Heart left ventricle (tissue), 16 donors: ENCODE measurements at places on chromosomes 16 and 17. TPM values are rescaled to one million over a fixed set of nuclear protein-coding genes. Genes with fewer than 3 reads are reported as not detected.

The C16orf92 gene
- not detected for polyA plus RNA-seq

DNA sequence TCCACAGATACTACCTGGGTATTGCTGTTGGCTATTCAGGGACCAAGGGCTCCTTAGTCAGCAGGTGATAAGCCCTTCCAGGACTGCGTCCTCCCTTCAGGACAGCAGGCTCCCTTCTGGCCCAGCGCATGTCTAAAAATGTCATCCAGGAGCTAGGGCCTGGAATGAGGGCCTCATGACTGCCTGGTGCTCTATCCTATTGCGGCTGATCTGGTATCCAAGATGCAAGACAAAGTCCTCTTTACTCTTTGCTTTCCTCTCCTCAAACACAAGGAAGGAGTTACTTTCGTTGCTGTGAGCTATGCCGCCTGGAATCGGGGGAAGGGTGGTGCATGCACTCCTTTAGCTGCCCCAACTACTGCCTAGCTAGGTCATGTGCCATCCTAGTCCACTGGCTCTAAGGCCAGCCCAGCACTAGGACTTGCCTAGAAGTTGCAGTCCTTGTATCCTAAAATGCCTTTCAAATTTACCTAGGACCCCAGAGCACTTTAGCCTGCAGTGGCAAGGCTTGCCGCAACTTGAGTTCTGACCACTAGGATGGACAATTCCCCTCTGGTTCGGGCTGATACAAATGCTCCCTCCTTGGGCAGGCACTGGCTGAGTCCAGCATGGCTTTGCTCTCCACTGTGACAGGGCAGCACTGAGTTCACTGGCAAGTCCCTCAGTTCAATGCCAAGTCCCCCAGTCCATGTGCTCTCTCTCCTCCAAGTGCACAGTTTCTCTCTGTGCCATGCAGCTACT is 10.1 kb upstream of the TMEM219 start:
- no peak for DNase-seq

GRCh38 chr16:82404586-82405315 is 222.0 kb upstream of the CDH13 start:
- DNase-seq = no peak

The DLG4 gene
- polyA plus RNA-seq = 15.5 TPM

The EPX gene
- not detected for polyA plus RNA-seq

GRCh38 chr17:8310601-8311123 is 621 bp downstream of the ARHGEF15 start:
- DNase-seq = peak; percentile 61

The PPP1R27 gene
- not detected for polyA plus RNA-seq

The GABARAP gene
- polyA plus RNA-seq = 674 TPM

DNA sequence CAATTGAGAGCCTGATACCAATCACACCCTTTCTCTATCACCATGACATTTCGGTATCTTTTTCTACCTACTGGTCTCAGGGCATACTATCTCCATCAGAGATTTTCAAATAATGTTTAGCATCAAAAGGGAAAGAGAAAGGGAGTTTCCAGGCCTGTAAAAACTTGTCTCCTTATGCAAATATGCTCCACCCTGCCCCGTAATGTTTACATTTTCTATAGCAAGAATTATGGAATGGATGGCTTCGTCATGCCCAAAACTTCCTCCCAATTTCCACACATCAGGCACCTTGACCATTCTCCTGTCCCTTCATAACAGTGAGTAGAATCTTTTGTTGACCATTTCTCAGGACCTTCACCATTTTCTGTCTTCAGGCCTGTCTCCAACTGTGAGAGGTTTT is 30.9 kb upstream of the HLF start:
- no peak for DNase-seq

DNA sequence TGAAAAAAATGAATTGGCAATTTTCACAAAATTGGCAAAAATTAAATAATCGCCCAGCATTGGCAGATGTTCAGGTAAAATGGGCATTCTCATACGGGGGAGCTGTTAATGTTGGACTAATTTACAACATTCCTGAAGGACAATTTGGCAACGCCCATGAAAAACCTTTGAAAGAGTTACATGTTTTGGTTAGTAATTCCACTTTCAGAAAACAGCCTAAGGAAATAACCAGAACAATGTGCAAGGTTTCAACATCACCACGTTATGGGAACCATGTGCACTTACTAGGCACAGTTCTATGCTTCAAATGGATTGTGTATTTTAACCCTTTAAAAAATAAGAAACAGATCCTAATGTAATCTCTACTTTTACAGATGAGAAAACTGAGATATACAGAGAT is 62.7 kb downstream of the CDYL2 start:
- no peak for DNase-seq

DNA sequence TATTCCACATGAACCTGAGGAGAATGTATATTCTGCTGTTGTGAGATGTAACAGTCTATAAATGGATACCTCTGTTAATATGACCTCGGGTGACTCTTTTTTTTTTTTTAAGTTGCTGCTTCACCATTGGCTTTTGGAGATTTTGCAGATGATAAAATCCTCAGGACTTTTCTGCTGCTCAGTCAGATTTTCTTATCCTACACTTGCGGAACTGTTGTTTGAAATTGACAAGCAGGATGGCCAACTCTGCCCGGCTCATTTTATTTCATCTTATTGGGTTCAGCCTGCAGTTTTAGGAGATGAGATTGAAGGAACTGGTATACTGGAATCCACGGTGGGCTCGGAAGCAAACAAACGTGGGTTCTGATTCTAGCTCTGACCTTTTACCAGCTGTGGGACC is 19.3 kb downstream of the IL4R start:
- DNase-seq = no peak

- no peak for DNase-seq
Observed at GRCh38 chr16:3509470-3509928, 8.7 kb downstream of the CLUAP1 start.

GRCh38 chr17:58246104-58246740 is 7.8 kb downstream of the LPO start:
- no peak for DNase-seq

- DNase-seq = no peak
Observed at GRCh38 chr17:33864758-33865229, 390.3 kb upstream of the CCL2 start.

The NDUFAB1 gene
- polyA plus RNA-seq = 605 TPM

GRCh38 chr17:28554565-28554964 is 2.1 kb upstream of the UNC119 start:
- no peak for DNase-seq

GRCh38 chr17:62194401-62194800 is 129.3 kb upstream of the MED13 start:
- no peak for DNase-seq

The IGFALS gene
- polyA plus RNA-seq = not detected

GRCh38 chr17:8408371-8408770 is 10.7 kb upstream of the RNF222 start:
- DNase-seq = no peak

- DNase-seq = peak; percentile 90
Observed at GRCh38 chr17:46266656-46267544, 28.0 kb upstream of the LRRC37A start.

DNA sequence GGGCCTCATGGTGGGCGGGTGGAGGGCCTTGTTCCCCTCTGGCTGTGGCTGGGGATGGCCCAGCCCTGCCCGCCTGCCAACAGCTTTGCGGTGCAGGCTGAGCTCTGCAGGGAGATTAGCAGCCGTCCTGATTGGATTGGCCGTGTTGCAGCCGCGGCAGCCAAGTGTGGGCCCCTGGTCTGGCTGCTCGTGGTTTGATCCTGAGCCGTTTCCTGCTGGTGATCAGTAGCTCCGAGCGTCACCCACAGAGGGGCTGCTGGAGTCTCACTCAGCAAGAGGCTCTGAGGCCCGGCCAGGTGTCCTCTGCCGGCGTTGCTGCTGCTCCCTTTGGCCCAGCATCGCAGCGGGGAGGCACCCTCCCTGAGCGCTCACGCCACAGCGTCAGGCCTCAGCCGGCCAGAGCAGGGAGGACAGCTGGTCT is 32.5 kb downstream of the BAIAP2 start:
- no peak for DNase-seq

The ZPBP2 gene
- not detected for polyA plus RNA-seq

The TNRC6C gene
- polyA plus RNA-seq = 12.1 TPM

The GRB2 gene
- polyA plus RNA-seq = 68.2 TPM

DNA sequence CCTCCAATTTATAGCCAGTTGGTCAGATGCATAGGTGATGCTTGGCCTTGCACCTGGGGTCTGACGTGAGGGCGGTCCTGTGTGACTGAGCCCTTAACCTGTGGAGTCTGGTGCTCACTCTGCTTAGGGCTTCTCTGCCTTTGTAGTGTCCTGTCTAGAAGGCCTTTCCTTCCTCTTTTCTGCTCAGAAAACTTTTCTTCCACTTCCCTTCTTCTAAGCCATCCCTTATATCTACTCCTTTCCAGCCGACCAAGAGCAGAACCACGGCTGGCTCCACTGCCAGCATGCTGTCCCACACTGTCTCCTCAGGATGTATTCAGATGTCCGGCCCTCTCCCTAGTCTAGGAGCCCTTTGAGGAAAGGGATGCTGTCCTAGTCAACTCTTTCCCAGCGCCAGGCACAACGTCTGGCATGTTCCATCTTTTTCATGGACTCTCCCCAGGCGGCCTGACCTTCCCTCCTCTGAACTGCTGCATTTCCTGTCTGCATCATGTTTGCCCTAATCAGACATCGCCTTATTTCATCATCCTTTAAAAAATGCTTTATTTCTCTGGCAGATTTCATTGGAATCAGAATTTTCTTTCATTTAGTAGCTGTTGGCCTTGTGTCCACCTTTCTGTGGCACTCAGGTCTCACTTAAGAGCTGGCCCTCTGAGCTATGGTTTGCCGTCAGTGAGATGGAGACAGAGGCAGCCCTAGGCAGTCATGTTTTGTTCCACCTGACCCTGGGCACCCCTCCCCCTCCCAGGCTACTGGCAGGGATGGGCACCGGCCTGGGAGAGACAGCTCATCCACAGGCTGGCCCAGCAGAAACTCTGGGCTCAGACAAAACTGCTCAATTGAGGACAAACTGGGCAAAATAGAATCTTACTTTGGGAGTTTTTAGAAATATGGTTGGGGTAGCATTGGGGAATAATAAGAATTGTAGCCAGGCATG is 15.5 kb upstream of the BRCA1 start:
- no peak for DNase-seq

GRCh38 chr16:17437981-17438380 is 32.8 kb downstream of the XYLT1 start:
- DNase-seq = no peak

GRCh38 chr16:53925526-53925925 is 221.6 kb downstream of the FTO start:
- no peak for DNase-seq

The SUPT4H1 gene
- 92.7 TPM for polyA plus RNA-seq

The BICDL2 gene
- polyA plus RNA-seq = 0.07 TPM

- no peak for DNase-seq
Observed at GRCh38 chr16:84179612-84180320, 7.1 kb downstream of the TAF1C start.

- DNase-seq = no peak
Observed at GRCh38 chr17:16247586-16247984, 30.6 kb downstream of the PIGL start.

- DNase-seq = no peak
Observed at GRCh38 chr16:59296888-59297287, 562.8 kb upstream of the GOT2 start.

GRCh38 chr16:49599704-49600103 is 226.1 kb downstream of the C16orf78 start:
- no peak for DNase-seq

DNA sequence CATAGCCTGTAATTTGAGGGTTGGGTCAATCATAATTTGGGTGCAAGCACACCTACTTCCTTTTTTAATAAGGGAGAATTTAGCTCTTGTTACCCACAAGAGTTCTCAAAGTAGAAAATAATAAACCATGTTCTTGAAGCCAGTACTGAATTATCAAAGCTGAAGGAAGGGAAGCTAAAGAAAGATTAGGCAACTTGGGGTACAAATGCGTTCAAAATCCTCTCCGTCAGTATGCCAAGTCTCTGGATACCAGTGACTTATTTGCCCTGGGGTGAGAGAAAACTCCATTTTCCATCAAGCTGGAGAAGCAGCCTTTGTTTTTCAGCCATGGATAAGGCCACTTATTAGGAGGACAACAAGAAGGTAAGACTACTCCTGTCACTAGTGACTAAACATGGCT is 23.5 kb upstream of the DHRS13 start:
- DNase-seq = no peak

DNA sequence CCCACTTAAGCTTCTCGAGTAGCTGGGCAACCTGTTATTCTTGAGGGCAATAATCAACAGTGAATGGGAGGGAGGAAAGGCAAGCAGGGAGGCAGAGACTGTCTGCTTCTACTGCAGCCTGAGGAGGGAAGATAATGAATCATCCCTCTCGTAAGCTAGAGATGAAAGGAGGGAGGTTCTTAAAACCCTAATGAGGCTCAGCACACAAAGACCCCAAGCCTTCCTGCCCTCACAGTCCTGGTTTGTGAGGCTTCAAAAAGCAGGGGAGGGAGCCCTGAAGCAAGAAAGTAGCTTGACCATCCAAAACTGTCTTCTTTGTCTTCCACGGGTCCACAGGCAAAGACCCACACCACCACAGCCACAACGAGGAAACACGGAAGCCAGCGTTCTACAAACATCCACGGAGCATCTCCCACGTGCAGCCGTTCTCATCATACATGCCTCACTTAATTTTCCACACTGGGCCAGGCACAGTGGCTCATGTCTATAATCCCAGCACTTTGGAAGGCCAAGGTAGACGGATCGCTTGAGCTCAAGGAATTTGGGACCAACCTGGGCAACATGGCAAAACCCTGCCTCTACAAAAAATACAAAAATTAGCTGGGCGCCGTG is 1.8 kb downstream of the PIK3R5 start:
- no peak for DNase-seq

DNA sequence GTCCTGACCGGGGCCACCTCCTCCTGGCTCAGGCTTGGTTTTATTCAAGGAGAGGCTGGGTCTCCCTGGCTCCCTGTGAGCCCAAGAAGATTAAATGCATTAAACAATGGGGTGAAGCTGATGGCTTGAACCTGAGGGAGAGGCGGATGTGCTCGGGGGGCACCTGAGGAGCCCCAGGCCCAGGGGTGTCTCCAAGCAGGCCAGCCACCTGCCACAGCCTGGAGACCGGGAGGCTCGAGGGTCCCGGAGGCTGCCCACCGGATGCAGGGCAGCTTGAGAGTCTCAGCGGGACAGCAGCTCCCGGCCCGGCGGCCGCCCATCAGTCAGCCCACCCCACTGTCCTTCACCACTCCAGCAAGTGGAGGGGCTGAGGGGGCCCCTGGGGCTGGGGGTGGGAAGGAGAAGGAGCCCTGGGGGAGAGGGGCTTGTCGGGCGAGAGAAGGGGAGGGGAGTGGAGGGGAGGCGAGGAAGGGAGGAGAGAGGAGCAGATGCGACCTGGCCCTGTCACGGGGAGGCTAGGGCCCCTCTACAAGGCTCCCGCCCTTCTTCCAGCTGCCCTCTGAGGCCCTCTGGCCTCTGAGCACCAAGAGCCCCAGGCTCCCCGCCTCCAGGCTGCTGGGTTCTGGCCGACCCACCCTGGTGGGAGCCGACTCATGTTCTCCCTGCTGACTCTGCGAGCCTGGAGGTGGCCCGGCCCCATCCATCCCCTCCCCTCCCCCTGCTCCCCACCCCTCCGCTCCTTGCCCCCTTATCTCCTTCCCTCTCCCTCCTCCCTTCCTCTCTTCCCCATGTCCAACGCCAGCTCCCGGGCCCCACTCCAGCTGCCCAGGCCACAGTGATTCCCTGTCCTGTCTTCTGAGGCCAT is 13.2 kb downstream of the CD7 start:
- DNase-seq = no peak

GRCh38 chr17:17713839-17714238 is 32.6 kb downstream of the RAI1 start:
- peak; percentile 67 for DNase-seq

GRCh38 chr16:26521626-26522025 is 545.1 kb upstream of the C16orf82 start:
- DNase-seq = no peak
